ENCODE measurements at places on chromosomes 11 and 22.
A peak's percentile ranks its signal among the peaks of the same experiment; 100 is the strongest.

DNA sequence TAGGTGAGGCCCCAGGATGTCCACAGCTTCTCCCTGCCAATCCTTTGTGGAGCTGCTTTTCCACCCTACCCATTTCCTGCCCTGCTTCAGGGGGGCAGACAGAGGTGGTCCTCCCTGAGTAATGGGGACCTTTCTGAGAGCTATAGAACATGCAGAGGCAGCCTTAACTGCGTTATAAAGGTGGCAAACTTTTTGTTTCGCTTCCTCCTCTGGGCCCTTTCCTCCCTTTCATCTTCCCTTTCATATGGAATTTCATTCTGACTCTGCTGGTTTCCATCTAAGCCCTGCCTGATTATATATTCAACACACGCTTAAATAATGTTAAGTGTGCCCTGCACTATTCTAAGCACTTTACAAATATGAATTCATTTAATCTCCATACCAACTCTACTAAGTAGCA lies 169.3 kb upstream of the E2F8 start:
- DNase-seq: no peak

GRCh38 chr11:36684840-36685801 lies 87.1 kb upstream of the RAG2 start:
- no peak for DNase-seq

DNA sequence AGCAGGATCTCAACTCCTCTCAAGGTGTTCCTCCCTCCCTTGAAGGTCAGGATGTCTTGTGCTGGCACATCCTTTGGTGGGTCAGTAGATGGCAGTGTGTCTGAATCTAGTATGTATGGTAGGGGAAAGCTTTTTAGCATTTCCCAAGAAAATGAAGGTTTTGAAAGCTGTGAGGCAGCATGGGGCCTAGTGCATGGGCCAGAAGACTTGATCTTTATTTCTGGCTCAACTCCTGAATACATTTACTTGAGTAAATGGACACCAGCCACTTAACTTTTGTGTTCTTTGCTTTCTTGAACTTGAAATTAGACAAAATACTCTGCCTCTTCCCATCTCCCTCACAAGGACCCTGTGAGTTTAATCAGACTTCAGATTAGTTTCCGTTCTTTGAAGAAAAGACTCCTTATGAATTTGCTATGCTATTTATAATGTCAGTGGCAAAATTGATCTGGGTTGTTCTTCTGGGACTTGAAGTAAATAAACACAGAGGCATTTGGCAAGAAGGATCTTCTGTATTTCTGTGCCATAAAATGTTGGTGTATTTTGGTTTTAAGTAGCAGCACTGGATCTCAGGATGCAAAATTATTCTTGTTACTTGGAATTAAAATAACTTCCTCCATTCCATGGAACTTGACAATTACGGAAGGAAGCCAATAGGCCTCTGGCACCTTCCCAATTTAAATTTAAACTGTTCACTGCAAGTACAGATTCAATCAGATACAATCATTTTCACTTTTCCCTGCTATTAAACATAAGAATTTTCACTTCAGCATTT lies 288.8 kb downstream of the CASP12 start:
- DNase-seq: peak; percentile 24

GRCh38 chr11:76642341-76642740 lies 28.2 kb downstream of the LRRC32 start:
- no peak for DNase-seq

DNA sequence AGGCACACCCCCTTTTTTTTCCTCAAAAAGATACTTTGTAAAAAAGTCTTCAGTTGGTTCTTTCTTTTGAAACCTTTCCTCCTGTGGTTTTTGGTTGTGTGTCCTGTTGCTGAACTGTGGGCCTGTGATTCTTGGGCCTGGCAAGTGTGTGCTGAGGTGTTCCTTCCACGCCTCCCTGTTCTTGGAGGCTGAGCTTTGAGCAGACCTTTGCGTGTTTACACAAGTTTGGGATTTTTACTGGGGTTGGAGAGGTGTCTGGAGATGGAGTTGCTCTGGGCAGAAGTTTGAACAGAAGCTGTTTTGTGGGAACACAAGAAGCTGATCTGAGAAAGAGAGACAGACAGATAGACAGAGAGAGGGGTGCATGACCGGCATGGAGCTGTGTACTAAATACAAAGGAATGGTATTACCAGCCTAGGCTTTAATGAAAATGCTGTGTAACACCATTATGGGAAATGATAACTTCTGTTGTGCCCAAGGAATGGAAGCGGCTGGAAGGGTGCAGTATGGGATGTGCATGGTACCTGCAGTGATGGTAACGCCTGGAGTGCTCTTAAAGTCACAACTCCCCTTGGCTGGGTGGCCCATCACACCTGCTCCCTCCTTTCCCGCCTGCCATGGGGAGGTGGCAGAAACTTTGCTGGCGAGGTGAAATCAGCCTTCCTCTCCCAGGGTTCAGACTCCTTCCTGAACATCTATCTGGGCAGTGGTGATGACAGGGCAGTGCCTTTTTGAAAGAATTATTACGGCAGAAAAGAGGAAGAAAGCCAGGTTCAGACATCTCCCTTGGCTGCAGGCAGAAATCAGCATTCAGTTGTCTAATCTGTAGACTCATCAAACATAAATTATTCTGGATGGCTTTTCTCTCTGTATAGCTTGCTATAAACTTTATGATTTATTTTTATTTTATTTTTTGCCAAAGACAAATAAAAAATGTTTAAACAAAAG lies 70.4 kb downstream of the LDLRAD3 start:
- DNase-seq: no peak

- no peak for DNase-seq
Measured at GRCh38 chr11:116909245-116909644, 71.8 kb upstream of the APOA1 start.
